Activated CD4-positive, alpha-beta T cell treated with anti-CD3 and anti-CD28 coated beads, Interleukin-10, Interleukin-2, amounts not matched to agents 100 ng/mL and 50 ng/mL, durations not matched to agents 16 hours and 8 hours (primary cell): ENCODE measurements at places on chromosomes 11 and 22.

- no peak for DNase-seq
Observed at GRCh38 chr11:36150986-36151385, 138.2 kb downstream of the COMMD9 start.

GRCh38 chr11:69018924-69019323 lies 5.9 kb upstream of the MRGPRF start:
- DNase-seq: no peak

DNA sequence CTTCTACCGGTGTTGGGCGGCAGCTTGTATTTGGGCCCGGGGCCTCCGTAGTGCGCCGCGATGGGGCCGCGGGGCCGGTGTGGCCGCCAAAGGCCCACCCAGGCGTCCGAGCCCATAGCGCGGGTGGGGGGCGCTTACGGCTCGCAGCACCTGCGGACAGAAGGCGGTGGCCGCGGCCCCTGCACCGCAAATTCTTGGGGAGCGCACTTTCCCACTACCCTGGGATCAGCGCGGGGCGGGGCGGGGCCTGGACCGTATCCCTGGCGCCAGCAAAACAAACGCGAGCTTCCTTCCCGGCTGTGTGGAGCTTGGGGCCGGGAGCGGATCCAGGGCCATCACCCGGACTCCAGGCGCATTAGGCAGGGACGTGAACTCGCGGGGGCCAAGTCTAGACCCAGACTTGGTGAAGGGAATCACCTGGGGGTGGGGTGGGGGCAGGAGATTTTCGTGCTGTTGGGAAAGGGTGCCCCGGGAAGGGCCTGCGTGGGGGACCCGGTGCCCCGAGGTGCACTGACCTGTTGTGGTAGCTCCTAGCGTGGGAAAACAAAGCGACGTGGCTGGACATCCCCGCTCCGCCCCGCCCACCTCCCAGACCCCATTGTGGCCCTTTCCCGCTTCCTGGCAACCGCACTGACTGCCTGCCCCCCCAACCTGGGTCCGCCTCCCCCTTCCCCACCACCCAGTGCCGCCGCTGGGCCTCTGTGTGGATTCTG lies 2.3 kb upstream of the TYMP start:
- peak; percentile 42 for DNase-seq

- no peak for DNase-seq
Observed at GRCh38 chr11:61841636-61842527, 13.8 kb downstream of the FADS2 start.

- DNase-seq: peak; percentile 76
Observed at GRCh38 chr22:29040385-29041275, 21.0 kb downstream of the C22orf31 start.

DNA sequence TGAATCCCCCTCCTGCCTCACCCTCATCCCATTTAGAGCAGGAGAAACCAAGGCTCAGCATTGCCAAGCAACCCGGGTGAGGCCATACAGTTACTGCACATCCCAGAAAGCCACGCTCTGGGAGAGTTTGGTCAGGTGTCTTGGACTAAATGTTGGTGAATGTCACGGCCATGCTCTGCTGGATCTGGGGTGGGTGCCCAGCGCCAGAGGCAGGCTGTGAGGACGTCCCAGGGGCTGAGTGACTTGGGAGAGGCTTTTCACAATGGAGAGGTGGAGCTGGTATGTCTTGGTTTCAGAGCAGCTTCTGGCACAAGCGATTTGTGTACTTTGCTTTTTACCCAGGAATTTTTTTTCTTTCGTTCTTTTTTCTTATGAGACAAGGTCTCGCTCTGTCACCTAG lies 6.6 kb downstream of the SERHL2 start:
- no peak for DNase-seq

GRCh38 chr22:23119494-23120414 lies 22.0 kb downstream of the RSPH14 start:
- peak; percentile 67 for DNase-seq

DNA sequence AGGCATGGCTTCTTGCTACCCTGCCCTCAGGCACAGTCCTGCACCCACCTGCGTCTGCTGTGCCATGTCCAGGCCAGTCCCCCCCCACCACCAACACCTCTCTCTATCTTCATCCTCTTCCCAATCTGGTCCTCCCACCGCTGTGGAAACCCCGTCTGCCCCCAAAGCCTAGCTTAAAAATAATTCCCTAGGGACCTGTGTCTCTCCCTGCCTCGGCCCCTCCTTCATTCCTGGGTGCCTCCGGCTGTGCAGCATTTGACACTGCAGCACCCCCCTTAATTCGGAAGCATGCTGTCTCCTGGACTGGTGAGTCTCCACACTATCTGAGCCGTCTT lies 2.5 kb upstream of the ASCL2 start:
- no peak for DNase-seq

DNA sequence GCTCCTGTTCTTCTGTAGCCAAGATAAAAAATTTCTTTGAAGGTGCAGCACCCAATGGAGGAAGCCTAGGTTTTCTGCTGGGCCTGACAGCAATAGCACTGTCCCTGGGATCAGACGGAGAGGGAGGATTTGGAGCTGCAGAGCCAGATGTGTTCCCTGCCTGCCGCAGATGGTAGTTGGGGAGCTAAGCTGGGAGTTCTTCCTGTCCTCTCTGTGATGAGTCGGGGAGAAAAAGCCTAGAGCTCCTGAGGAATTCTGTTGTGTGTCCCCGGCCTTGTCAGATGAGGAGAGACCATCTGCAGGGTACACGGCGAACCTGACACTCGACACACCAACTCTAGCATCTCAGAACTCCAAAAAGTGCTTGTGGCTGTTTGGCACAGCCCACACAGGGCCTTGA lies 103.8 kb upstream of the CRYBB3 start:
- no peak for DNase-seq

DNA sequence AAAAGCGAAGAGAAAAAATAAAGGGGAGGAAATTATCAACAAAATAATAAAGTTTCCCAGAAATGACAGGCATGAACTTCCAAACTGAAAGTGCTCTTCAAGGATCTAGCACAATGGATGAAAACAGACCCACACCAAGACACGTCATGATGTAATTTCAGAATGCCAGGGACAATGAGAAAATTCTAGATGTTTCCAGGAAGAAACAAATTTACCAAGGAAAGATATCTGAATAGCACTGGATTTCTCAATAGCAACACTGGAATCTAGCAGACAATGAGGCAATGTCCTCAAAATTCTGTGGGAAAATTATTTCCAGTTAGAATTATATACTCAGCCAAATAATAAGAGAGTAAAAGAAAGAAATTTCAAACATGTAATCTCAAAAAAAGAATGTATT lies 46.0 kb downstream of the DENND5A start:
- DNase-seq: no peak

DNA sequence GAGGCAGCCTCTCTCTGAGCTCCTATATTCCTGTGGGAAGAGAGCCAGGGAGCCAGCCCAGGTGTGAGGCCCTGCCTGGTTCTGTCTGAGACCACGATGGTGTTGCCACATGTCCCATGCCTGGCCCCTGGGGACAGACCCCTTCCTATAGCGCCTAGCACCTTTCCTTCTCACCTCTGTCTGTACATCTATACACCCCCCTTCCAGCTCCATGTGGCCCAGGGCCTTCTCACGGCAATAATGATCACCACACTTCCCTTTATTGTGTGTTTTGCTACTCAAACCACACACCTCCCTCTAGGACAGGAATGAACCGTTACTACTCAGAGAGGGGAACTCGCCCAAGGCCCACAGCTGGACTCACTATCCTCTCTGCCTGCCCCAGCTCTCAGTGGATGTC lies 12.8 kb downstream of the CD82 start:
- peak; percentile 31 for DNase-seq

- no peak for DNase-seq
Observed at GRCh38 chr22:33081686-33082590, 23.8 kb upstream of the SYN3 start.

GRCh38 chr11:44950625-44951476 lies at the start of gene TP53I11:
TP53I11 (minus strand) TSS chr11:44950883; CDS start chr11:44938335, 12,548 bp downstream.
- DNase-seq: peak; percentile 61

DNA sequence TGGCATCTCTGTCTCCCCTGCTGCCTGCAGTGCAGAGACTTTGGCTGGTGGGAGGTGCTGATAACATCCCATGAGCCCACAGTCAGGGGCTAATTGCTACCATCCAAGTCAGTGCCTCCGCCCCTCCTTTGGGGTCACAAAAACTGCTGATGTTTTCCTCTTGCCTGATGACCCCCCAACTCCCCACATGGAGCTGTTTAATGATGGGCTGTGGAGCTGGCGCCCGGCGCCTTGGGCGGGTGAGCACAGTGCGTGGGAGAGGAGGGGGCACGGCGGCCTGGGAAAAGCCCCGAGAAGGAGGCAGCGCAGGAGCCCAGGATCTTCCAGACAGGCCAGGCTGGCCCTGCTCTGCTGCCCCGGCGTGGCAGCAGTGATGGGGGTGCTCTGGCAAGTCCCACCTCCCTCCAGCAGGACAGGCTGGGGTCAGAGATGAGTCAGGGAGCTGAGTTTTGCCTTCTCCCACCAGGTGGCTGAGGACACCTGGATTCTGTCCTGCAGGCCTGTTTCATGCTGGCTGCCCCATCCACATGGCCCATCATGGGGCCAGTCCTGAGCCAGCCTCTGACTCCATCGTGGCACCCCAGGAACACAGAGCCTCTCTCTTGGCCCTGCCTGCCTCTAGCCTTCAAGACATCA lies 43.8 kb downstream of the NECTIN1 start:
- DNase-seq: no peak

DNA sequence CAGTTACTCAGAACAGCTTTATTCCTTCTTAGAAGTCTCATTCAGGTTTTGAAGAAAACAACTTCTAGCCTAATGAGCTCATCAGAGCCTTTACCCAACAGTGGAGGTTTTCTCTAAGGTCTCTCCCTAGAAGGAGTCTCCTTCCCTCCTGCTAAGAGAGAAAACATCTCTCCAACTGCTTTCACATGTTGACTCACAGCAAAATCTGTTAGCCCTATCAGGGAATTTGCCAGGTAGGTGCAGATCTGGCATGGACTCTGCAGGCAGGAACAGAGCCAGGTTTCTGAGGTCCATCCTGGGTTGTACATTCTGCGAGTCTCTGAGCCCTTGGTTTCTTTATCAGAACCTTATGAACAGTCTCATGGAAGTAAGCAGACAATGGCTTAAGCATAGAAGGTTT lies 214.4 kb downstream of the HIPK3 start:
- no peak for DNase-seq

- no peak for DNase-seq
Observed at GRCh38 chr22:27808451-27809225, 7.1 kb upstream of the MN1 start.

DNA sequence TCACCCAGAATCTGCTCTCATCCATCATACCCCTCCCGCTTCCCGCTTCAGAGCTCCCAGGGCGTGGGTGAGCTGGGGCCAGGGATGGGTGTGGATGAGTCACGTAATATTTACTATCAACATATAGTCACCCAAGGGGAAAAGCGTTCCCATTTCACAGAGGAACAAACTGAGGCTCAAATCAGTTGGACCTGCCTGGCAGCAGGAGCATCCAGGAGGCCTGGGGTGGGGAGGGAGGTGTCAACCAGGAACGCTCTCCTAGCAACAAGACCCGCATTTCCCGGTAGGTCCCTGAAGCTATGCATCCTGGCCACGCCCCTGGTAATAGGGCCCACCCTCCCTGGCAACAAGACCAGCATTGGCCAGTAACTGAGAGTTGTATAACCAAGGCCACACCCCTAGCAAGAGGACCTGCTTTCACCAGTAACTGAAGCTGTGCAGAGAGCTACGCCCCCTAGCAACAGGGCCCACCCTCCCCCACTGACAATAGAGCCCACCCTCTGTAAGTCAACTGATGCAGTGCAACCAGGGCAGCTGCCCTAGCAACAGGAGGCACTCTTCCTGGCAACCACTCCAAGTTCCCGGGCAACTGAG lies 32.7 kb upstream of the TXNRD2 start:
- DNase-seq: peak; percentile 44

- DNase-seq: no peak
Observed at GRCh38 chr11:70036971-70037882, 40.9 kb upstream of the ANO1 start.

- no peak for DNase-seq
Observed at GRCh38 chr22:32325416-32325801, 32.3 kb upstream of the RFPL3 start.

- DNase-seq: no peak
Observed at GRCh38 chr22:25403284-25403810, 161.1 kb upstream of the GRK3 start.

DNA sequence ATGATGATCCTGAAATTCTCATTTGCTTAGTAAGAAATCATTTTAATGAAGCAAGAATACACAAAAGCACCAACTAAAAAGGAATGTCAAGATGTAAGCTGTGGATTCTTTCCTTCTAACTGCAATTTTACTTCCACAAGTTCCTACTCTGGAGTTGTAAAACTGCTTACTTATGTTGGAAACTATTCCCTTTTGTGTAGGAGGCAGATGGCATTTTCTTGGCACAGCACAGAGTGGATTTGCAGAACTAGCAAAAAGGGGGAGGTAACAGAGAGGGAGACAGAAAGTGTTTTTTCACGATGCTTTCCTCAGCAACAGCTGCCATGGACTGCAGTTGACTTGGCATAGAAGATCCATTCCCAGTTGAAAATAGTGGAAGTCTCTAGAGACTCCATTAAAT lies 1112.0 kb upstream of the RAG2 start:
- no peak for DNase-seq

- DNase-seq: no peak
Observed at GRCh38 chr11:128835741-128836430, 31.2 kb downstream of the KCNJ1 start.

DNA sequence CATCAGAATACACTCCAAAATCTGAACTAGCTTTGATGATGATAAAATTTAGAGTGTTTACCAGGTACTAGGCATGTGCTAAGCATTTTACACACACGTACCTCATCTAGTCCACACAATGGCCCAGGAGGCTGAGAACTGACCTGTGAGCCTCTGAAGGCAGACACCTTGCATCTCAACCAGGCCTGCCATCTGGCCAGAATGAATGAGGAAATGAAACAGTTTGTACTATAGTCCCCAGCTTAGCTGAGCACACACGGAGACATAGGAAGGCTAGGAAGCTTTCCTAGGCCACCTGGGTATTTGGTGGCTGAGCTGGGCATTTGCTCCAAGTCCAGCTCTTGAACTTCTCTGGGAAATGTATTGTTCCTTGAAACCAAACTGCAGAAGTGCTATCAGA lies 6.9 kb upstream of the SHANK3 start:
- DNase-seq: no peak

DNA sequence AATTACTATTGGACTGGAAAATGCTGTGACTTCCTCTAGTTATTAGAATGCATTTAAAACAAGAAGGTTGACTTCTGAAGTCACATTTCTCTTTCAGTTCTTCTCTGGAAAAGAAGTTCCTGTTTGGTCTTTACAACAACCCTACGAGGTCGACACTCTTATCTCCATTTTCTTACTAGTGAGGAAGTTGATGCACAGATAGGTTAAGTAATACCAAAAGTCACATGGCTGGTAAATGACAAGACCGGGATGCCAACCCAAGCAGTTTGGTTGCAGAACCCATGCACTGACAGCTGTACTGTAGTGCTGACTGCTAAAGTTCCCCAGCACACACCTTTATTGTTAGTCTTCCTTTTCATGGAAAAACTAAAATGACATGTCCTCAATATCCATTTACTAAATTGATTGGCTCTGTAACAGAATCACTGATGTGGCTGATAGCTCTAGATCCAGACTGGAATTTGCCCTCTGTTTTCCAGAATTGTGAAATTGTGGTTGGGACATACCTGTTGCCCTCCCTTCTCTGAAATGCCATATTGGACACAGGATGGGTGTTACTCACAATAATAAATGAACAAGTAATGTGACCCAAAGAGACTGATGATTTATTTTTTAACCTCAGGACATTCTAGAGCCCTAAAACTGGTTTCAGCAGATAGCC lies 9.4 kb upstream of the TECTA start:
- peak; percentile 3 for DNase-seq

- DNase-seq: no peak
Observed at GRCh38 chr11:76857781-76858410, 2.8 kb upstream of the ACER3 start.
